ENCODE measurements at places on chromosomes 13 and 19.

DNA sequence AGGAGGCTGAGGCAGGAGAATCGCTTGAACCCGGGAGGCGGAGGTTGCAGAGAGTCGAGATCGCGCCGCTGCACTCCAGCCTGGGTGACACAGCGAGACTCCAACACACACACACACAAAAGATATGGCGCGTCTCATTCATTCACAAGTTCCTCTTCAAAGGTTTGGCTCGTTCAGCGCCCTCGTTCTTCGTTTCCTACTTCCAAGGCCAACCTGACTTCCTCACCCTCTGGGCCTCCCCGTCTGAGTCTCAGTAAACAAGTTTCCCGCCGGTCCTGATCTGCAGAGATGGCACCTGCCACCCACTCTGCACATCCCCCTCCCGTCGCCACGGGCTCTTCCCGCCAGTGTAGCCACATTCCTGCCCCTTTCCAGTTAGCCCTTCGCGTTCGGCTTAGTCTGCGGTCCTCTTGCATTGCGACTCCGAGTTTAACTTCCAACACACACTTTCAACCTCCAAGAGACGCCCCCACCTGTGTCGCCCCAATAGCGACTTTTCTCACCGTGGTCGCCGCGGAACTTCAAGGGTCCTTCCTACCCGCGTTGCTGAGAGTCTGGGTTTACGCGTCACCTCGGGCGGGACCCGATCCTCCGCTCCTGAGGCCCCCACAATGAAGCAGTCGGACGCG is 1.3 kb upstream of the BSG start:
- no peak for DNase-seq

- no peak for DNase-seq
Observed at GRCh38 chr13:44236801-44237207, 136.8 kb upstream of the SERP2 start.

GRCh38 chr19:43681821-43682220 is 11.9 kb upstream of the PLAUR start:
- no peak for DNase-seq

DNA sequence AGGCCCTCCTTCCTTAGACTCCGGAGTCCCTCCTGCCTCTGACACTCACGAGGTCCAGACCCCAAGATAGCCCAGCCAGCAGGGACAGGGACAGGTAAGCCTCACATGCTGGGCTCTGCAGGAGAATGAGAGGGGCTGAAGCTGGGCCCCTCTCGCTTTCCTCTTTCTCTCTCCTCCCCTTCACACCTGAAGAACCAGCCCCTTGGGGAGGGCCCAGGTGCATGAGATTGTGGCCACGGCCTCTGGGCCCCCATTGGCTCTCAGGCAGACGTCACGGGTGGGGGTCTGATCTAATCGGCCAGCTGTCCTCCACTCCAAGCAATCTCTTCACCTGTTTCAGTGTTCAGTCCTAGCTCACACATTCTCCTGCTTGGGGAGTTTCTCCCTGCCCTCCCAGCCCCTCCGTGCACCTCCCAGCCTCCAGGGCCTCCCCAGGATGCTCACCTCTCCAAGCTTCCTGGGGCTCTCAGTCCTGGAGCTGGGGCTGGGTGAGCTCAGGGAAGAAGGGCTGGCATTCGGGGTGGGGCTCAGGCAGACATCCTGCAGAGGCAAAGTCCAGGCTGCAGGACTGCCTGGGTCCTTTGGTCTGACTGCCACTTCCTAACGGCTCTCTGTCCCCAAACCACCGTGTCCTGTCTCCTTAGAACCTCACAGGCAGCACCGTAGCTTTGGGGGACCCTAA is 2.8 kb downstream of the TMEM150B start:
- no peak for DNase-seq
